Stimulated activated CD4-positive, alpha-beta T cell treated with anti-CD3 and anti-CD28 coated beads, TNF-alpha, amount 100 ng/mL, for 1 hour (primary cell): ENCODE measurements at places on chromosomes 13 and 19.

DNA sequence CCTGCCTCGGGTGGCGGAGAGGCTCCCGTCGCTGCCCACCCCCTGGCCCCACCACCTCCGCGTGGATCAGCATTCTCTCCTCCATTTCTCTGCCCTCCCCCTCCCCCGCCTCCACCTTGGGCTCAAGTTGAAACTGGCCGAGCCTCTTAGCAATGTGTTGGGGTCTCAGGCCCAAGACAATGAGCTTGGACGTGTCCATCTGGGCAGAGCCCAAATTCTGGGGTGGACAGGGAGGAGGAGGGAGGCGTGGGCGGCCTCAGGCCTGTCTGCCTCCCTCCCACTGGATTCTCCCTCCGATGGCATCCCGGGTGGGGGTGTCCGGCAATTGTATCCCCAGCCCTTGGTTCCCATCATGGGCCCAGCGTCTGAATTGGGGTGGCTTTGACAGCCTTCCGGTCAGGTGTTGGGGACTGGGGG, 1.2 kb downstream of the CELF5 start:
- DNase-seq: no peak

DNA sequence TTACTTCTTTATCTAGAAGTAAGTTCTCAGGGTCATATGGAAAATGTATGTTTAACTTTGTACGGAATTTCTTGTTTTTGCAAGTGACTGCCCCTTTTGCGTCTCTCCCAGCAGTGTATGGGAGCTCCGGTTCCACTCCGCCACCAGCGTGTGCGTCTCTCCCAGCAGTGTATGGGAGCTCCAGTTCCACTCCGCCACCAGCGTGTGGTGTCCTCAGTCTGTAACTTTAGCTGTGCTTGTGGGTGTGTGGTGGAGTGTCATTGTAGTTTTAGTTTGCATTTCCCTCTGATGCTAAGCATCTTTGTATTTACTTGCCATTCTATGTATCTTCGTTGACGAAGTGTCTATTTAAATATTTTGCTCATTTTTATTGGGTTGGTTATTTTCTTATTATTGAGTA, 2.4 kb downstream of the CUL4A start:
- no peak for DNase-seq

DNA sequence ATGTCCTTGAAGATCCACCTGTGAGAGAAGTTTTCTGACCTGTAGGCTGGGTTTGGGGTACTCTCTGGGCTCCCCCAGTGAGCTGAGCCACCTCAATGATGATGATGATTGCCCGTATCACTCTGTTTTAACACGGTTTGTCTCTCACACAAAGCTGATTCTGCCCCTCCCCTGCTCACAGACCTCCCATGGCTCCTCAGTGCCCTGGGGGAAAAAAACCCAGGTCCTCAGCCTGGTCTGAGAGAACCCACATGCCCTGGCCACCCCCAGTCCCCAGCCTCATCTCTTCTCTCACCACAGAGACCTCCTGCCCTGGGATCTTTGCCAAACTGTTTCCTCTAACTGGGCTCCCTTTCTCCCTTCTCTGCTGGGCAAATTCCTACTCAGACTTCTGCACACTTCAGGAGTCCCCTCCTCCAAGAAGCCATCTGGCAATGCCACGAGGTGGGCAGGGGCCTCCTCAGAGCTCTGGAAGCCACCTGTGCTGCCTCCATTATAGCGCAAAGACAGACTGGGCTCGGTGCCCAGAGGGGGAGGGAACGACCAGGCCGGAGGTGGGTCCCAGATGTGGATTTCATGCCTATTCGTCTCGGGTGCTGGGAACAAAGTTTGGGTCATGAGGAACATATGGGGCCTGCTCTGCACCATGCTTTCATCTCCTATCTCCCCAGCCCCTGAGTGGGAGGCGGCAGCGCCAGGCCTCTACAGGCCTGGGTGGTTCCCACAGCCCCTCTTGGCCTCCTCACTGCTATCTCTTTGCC, 8.5 kb upstream of the CA11 start:
- DNase-seq: no peak

- DNase-seq: no peak
Measured at GRCh38 chr19:42606660-42607351, 12.1 kb upstream of the CEACAM8 start.

DNA sequence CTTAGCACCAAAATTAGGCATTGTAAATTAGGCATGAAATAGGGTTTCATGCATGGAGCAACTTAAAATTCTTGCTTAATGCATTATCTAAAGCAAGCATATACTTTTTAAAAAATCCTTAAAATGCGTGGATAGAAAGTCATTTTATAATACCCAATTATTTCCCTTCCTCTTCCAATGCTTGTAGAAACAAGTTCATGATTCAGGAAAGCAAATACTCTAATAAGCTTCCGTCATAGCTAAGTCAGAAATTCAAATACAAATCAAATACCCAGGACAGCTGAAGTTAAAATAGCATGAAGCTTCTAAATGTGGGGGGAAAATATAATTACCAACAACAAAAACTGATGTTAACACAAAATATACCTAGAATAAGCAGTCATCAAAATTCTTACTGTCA, 89.1 kb downstream of the COL4A1 start:
- DNase-seq: no peak

DNA sequence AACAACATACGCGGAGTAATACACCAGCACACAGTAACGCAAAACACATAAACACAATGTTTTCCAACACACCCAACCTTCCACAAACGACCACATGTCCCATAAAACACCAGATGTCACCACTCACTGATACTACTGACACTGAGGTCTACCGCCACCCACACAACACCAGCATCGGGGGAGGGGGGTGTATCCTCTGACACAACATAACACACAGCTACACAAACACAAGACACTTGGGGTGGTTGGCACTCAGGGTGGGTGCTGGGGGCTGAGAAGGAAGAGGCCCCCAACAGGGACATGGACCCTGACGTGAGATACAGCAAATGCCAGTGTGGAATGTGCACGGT, 1.5 kb upstream of the KCNN4 start:
- DNase-seq: no peak

- DNase-seq: no peak
Measured at GRCh38 chr13:48775285-48775684, 121.6 kb downstream of the CYSLTR2 start.
